ENCODE measurements at places on chromosomes 11 and 22.

DNA sequence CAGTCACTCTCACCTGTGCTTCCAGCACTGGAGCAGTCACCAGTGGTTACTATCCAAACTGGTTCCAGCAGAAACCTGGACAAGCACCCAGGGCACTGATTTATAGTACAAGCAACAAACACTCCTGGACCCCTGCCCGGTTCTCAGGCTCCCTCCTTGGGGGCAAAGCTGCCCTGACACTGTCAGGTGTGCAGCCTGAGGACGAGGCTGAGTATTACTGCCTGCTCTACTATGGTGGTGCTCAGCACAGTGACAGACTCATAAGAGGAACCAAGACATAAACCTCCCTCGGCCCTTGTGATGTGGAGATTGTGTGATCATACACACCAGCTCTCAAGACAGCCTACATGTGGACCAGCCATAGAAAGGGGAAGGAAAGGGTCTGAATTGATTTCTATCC, 113.3 kb downstream of the ZNF280B start:
- no peak for DNase-seq

DNA sequence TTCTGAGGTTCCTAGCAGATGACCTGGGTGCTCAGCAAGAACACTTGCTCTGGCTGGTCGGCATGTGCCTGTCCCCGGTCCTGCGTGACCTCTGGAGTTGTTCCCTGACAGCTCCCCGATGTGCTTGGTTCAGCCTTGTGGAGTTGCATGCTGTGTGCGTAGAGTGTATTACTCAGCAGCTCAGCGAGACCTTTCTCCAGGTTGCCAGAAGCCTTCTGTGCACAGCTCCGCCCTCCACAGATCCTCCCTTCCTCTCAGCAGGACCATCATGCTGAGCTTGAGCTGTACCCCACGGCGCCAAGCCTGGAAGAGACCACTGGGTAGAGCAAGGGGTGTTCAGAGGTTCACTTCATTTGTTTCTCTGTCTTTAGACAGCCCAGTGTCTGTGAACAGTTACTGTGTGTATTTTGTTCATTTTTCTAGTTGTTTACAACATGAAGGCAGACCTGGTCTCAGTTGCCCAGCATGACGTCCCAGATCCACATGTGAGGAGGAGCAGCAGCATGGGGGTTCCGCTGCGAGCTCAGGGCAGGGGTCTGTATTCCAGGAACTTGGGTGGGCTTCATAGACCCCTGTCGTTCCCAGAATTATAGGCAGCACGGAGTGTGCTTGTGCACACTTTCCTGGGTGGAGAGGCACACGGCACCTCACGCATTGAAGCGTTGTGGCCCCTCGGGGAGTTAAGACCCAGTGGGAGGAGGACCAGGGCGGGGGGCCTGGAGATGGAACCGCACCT, 148.6 kb downstream of the IGLL1 start:
- no peak for DNase-seq

DNA sequence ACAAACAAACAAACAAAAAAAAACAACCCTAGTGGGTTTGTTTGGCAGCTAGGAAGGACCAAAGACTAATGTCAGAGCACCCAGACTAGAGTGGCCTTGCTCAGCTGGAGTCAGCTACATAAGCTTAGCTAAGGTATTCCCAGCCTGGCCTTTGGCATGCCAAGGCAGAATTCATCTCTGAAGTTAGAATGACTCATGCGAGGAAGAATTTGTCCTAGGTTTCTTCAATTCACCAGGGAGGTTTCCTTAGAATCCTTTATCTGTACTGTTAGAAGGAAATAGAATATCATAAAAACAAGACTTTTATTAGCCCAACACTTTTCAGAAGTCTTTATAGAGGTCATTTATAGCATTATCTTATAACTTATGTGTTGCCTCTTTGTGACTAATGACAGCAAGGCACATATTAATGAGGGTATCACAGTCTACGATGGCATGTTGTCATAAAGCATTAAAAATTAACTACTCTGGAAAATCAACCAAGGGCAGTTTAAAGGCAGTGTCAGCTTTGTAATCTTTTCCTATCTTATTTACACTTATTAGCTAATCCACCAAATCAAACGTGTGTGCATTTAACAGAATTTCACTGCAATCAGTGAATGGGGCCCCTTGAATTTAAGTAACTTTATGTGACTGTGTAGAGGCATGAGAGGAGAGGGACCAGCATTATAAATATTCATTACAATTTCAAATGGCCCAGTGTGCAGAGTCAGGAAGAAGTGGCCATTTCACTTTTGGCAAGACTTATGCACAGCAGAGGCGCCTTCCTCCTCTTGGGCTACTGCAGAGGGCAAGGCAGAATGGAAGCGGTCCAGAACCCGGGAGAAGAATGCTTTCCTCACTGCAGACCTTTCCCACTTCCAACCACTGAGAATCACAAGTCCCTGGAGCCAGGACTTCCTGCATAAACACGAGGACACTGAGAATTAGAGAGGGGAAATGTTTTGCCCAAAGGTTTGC, 36.3 kb downstream of the SLC5A1 start:
- no peak for DNase-seq

DNA sequence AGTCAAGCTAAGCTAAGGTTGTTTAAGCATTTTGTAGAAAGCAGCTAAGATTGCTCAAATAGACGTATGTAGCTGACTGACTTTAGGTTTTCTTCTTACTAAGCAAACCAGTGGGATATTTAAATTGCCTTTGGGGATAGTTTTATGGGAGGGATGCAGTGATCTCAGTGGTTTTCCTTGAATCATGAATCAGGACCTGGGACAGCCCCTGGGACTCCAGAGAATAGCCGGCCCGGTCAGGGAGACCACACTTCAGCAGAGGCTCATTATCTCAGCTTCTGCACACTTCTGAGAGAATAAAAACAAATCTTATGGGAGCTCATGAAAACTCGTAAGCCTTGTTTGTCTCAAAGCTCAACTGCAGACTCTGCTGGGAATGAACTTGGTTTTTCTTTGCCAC, at the start of gene OR9I1:
TSS of gene OR9I1 (minus strand) at position 62 of the 400 bp plus-strand sequence. CDS start 6,086 bp downstream, outside the sequence.
- no peak for DNase-seq
